Right atrium auricular region (tissue), 2 donors: ENCODE measurements at places on chromosomes 5 and 9. TPM values are rescaled to one million over a fixed set of nuclear protein-coding genes. Genes with fewer than 3 reads are reported as not detected.

N4BP3 gene
- total RNA-seq = 0.24 TPM

IFNA13 gene
- not detected for total RNA-seq

SLC38A9 gene
- total RNA-seq = 9.1 TPM

KIF4B gene
- total RNA-seq = not detected

HACD4 gene
- total RNA-seq = 1.7 TPM

DNA sequence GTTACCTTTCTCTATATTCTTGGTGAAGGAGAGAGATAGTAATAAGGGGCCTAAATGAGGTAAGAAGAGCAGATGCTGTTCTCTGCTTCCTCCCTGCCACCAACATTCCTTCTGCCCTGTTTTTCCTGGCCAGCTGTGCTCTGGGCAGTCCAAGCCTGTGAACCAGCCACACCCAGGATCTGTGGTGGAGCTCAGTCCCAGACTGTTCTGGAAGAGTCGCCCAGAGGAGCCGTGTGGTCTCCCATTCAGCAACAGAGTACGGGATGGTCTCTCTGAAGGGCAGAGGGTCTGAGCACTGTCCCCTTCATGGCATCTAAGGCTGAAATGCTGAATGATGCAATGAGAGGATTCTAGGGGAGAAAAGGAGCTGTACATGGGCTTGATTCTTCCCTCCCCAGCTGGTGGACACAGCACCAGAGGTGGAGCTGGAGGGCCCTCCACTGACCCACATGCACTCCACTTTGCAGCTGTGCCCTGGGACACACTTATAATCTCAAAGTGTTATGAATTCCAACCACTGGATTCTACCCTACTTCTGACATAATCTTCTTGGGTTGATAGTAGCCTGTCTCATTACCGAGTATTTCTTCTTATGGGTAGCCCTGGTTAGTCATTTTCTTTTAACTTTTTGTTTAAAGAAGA lies 70.8 kb upstream of the RPS23 start:
- DNase-seq = no peak

DNA sequence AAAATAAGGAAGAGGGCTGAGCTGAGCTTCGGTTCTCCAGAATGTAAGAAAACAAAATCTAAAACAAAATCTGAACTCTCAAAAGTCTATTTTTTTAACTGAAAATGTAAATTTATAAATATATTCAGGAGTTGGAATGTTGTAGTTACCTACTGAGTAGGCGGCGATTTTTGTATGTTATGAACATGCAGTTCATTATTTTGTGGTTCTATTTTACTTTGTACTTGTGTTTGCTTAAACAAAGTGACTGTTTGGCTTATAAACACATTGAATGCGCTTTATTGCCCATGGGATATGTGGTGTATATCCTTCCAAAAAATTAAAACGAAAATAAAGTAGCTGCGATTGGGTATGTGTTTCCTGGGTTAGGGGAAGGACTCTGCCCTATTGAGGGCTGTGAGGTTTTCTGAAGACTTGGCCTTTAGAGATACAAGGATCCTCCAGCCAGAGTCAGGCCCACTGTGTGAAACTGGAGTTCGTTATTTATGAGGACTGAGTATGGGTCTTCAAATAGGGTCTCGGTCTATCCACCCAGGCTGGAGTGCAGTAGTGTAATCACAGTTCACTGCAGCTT lies 3.8 kb downstream of the EGR1 start:
- no peak for DNase-seq

GRCh38 chr9:116990592-116990991 lies 303.5 kb downstream of the TRIM32 start:
- DNase-seq = no peak

GRCh38 chr9:131892902-131893500 lies 153.1 kb upstream of the RAPGEF1 start:
- no peak for DNase-seq

DNA sequence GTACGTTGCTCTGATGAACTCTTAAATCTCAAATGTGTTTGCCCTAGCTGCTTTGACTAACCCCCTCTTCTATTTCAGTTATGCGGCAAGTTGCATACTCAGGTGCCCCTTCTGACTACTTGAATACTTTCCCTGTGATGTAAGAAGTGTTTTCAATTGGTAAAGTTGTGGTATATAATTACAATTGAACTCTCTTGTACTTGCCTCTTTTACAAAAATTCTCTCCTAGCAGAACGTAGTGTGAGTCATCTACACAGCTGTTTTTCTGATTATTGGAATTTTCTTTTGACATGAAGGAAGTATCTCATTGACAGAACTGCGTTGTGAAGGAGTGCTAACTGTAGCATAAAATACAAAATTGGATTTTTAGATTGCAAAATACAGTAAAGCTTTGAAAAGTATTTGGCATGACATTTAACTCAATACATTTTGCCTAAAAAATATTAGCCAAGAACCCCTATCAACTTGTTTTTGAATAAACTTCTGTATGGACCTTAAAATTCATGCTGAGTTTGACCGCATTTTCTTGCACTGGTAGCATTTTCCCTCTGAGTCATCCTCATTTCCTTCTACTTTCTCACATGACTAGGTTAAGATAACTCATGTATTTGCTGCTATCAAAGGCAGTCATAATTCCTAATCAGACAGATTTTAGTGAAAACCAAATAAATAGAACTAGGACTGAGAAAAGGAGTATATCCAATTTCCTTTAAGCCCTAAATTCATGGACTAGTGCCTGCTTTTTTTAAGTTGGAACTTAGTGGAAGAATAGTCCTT lies 6.3 kb downstream of the CRHBP start:
- DNase-seq = no peak

DNA sequence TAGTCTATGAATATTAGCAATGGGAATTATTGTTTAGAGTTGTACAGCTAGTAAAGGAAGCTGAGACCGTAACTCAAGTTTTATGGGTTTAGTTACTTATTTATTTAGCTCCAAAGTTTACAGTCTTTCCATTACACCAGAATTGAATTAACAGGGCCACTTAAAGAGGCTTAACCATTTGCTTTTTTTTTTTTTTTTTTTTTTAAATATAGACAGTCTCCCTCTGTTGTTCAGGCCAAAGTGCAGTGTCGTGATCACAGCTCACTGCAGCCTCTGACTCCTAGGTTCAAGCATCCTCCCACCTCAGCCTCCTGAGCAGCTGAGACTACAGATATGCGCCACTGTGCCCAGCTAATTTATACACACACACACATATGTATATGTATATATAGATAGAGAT lies 1.4 kb upstream of the TTC1 start:
- no peak for DNase-seq

GRCh38 chr9:1129382-1129781 lies 79.2 kb downstream of the DMRT2 start:
- no peak for DNase-seq

DNA sequence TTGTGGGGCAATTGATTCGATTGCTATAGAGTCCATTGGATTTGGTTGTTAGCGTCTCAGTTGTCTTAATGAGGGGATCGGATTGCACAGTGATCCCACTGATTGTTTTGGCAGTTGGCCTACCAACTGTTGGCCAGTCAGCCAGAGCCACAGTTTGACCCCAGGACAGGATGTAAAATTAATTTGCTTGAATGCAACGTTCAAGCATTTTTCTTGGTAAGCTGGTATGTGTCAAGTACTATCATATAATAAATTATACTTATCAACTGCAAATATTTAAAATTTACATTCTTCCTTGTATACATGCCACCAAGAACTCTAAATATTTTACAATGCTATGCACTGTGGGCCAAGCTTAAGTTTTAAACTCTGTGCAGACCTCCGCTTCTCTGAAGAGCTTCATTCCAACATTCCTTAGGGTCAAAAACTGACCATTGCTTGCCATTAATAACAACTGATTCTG lies 80.4 kb upstream of the OSMR start:
- DNase-seq = no peak

DNA sequence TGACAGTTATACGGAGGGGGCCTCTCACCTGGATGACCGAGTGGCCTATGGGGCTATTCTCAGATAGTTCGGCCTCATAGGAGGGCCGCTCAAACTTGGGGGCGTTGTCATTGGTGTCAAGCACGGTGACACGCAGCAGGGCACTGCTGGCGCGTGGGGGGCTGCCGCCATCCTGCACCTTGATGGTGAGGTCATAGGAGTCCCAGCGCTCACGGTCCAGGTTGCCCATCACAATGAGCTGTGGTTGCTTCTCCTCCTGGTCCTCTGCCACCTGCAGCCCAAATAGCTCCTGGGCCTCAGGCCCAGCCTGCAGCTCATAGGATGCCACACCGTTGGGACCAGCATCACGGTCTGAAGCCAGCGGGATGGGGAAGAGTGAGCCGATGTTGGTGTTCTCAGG lies 9.7 kb downstream of the PCDH1 start:
- DNase-seq = no peak

DNA sequence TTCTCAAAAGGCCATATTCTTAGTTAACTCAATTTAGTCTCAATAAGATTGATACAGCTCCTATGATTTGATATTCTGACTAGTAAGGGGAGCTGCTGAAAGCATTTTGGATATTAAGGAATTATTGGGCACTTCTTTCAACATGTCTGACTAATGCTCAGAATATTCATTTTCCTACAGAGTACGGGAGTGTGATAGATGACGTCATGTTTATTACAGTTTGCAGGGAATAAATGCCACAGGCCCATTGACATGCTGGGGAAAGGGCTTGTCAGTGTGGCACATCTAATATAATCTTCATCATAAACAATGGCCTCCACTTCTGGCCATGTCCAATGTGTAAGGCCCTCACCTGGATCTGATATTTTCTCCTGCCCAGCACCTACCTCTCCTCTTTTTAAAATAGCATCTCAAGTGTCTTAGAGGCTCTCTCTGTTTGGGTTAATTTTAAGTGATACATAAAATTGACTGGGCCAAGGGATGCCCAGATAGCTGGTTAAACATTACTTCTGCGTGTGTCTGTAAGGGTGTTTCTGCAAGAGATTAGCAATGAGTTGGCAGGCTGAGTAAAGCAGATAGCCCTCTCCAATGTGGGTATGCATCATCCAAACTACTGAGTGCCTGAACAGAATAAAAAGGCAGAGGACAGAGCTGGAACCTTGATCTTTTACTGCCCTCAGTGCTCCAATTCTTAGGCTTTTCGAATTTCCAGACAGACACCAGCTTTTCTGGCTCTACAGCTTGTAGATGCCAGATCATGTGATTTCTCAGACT lies 99.3 kb downstream of the SLC24A2 start:
- DNase-seq = no peak
